ENCODE measurements at places on chromosomes 12 and 14.

GRCh38 chr14:93137864-93138263 lies 22.1 kb upstream of the ITPK1 start:
- no peak for DNase-seq

- peak; percentile 71 for DNase-seq
Observed at GRCh38 chr14:91349481-91350074, 68.0 kb downstream of the CCDC88C start.

GRCh38 chr12:116101991-116102390 lies 175.5 kb downstream of the MED13L start:
- no peak for DNase-seq

- no peak for DNase-seq
Observed at GRCh38 chr14:95483309-95484165, 32.9 kb downstream of the SYNE3 start.

- no peak for DNase-seq
Observed at GRCh38 chr14:73935666-73936065, 14.2 kb downstream of the FAM161B start.

DNA sequence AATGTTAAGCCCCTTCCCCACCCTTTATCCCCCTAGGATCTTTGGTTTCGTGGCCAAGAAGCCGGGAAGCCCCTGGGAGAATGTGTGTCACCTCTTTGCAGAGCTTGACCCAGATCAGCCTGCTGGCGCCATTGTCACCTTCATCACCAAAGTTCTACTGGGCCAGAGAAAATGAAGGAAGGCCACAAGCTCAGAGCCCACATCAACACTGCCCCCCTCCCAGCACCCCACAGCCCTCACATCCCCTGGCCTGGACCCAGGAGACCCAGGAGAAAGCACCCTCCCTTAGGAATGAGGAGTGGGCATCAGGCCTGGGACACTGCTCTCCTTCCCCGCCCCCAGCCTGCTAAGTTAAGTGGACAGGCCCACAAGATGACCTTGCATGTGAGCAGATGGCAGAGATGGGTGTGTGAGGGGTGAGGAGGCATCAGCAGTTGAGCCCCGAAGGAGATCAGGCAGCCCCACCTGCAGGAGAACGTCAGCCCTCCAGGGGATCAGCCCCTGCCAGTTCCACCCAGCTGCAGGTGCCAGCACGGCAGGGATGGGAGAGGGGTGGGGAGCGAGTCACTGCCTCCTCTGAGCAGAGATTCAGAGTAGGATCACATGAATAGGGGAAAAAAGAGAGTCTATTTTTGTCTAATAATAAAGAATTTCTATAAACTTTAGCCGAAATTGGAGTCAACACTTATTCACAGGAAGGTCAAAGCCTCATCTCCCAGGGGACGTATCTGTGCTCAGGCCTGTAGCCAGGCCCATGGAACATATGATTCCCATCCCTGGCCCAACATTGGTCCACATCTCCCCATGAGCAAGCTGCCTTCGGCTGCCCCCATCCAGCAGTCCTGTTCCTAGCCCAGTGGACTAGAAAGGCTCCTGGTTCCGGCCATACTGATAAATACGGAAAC lies 14.1 kb downstream of the TNS2 start:
- no peak for DNase-seq

GRCh38 chr12:96230646-96231045 lies 36.5 kb downstream of the ELK3 start:
- DNase-seq, result no peak

DNA sequence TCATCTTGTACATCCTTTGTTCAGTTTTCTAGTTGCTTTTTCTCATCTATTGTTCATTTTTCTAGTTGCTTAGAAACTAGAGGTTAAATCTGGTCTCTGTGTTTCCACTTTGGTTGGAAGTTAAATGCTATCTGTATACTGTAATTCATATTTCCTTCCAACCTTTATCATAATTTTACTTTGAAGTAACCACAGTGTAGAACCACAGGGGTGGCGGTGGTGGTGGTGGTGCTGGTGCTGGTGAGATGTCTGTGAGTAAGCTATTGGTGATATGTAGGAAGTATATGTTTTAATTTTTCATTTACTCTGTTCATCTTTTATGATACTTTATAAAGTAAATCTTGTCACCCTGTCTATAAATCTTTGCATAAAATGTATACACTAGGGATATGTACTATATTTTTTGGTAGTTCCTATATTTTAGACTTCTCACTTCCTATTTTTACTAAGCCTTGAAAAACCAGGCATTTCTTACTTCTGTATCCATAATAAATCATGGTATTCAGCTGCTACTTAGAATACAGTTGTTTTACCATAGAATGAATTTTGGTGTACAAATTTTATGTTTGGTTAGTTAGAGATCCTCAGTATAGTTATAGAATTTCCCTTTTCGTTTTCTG lies 31.9 kb downstream of the CCDC91 start:
- DNase-seq, result peak; percentile 54

GRCh38 chr14:63454863-63455622 lies 88.1 kb downstream of the PPP2R5E start:
- no peak for DNase-seq

DNA sequence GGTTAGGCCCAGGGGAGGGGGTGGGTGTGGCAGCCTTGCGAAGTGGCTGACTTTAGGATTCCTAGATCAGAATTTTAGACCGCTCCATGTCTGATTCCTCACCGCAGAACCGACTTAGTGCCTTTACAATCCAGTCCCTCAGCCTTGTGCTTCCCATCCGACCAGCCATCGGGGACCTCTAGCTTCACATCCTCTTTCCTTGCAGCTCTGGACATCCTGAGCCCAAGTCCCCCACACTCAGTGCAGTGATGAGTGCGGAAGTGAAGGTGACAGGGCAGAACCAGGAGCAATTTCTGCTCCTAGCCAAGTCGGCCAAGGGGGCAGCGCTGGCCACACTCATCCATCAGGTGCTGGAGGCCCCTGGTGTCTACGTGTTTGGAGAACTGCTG lies 557 bp downstream of the COPS7A start:
- no peak for DNase-seq

GRCh38 chr12:72264548-72265175 lies 7.5 kb upstream of the TRHDE start:
- DNase-seq, result no peak

DNA sequence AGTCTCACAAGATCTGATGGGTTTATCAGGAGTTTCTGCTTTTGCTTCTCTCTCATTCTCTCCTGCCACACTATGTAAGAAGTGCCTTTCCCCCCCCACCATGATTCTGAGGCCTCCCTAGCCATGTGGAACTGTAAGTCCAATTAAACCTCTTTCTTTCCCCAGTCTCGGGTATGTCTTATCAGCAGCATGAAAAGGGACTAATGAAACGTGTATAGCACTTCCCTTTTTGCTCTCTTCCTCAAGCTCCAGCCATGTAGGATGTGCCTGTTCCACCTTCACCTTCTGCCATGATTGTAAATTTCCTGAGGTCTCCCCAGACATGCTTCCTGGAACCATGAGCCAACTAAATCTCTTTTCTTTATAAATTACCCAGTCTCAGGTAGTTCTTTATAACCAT lies 7.0 kb upstream of the CRACR2A start:
- DNase-seq, result no peak

GRCh38 chr12:107492393-107493134 lies 193.0 kb upstream of the PWP1 start:
- DNase-seq, result no peak

GRCh38 chr12:230925-231671 lies 17.1 kb upstream of the SLC6A12 start:
- DNase-seq, result no peak

DNA sequence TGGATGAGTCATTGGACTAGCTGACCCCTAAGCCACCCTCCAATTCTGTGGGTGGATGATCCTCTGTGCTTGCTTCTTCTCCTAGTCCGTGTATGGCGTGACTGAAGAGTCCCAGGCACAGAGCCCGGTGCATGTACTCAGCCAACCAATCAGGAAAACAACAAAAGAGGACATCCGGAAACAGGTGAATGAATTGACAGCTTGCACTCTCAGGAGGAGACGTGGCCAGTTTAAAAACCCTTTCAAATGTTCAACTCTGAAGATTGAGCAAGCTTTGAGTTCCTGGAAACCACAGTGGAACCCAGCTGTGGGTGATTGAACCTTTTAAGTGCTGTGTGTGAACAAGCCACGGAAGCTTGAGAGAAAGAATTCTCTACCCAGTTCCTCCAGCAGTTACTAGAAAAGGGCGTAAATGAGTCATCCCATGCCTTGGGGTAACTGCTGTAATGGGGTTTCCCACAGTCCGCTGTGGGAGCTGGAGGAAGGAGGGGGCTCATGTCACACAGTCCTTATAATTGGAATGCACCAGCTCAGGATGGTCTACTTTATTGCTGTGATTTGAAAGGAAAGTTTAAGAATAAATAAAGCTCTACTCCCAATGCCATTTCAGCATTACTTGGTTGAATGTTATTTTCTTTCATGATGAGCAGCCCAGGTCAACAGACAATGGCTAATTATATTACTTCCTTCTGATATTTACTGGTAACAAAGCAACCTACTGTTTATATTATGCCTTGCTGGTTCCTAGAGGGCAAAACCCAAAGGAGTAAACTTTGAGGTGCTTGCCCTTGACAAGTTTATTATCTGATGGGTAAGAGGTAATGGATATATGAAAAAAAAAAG lies 417.0 kb downstream of the DPF3 start:
- peak; percentile 61 for DNase-seq

GRCh38 chr12:113240395-113240794 lies 19.1 kb downstream of the TPCN1 start:
- DNase-seq, result no peak

DNA sequence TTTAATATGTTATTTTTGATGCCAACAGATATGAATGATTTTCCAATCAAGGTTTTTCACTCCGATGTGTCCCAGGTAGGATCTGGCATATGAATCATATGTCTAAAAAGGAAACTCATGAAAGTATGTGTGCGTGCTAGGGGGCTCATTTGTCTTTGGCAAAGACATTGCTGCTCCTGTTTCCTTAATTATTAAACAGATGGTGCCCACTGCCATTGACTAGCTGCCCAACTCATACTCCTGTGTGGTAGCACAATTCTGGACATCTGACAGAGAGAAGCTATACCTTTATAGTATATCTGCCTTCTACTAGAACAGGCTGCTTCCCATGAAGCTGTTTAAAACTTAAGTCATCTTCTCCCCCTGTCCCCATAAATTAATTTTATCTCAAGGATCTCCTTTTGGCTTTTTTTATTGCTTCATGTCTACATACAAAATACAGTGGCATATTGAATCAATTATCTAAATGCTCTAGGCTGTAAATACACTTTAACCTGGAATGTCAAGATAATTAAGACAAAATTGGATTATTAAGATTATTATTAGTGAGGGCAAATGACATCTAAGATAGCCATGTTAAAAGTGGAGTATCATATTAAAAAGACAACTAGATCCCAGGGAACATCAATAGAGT lies 1.4 kb upstream of the PDE3A start:
- no peak for DNase-seq

DNA sequence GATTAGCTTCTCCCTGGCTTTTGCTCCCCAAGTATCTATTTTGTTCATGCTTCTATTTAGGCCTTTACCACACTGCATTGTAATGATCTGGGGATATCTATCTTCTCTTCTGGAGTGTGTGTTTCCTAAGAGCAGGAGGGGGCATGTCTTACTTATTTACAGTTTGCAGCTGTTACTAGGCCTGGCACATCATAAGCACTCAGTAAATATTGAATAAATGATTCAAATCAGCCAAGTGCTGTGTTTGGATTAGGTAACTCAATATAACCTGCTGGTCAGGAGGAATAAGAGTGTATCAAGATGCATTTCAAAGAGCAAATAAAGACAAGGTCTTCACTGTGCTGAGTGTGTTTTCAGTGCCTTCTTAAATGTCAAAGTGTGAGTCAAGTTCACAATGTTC lies 186.1 kb downstream of the FOXG1 start:
- DNase-seq, result no peak

GRCh38 chr14:50027816-50028215 lies 88.6 kb downstream of the VCPKMT start:
- DNase-seq, result no peak

DNA sequence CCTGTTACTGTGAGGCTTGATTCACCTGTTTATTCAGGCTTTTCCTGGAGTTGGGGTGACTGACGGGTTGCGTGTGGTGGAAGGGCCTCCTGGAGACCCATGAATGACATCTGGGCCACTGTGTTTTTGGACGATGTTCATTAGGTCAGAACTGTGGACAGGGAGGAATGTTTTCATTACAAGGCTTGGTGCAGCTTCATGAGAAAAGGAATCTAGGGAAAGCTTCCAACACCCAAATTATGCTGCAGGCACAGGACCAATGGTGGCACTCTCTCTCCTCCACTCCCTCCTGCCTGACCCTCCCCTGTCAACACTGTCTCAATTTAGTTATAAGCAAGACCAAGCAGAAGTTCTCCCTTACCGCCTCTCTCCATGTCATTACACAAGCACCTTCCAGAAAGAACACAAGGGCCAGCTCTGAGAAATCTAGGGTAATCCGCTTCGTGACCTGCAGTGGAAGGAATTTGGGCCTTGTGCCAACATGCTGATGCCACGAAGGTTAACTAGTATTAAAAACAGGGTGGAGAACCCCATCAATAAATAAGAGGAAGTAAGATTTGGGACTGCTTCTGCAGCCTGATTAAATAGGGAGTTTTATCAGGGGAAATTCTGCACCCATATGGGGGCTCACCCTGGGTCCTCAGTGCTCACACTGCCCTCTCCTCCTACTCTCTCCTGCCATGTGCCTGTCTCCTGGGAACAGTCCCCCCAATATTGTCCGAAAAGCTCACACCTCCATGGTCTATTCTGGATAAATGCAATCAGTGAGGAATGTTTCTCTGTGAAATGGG lies 200.3 kb downstream of the KTN1 start:
- no peak for DNase-seq

GRCh38 chr12:62516927-62517326 lies 50.3 kb downstream of the MON2 start:
- no peak for DNase-seq

- DNase-seq, result no peak
Observed at GRCh38 chr12:97181571-97182265, 274.7 kb downstream of the NEDD1 start.

DNA sequence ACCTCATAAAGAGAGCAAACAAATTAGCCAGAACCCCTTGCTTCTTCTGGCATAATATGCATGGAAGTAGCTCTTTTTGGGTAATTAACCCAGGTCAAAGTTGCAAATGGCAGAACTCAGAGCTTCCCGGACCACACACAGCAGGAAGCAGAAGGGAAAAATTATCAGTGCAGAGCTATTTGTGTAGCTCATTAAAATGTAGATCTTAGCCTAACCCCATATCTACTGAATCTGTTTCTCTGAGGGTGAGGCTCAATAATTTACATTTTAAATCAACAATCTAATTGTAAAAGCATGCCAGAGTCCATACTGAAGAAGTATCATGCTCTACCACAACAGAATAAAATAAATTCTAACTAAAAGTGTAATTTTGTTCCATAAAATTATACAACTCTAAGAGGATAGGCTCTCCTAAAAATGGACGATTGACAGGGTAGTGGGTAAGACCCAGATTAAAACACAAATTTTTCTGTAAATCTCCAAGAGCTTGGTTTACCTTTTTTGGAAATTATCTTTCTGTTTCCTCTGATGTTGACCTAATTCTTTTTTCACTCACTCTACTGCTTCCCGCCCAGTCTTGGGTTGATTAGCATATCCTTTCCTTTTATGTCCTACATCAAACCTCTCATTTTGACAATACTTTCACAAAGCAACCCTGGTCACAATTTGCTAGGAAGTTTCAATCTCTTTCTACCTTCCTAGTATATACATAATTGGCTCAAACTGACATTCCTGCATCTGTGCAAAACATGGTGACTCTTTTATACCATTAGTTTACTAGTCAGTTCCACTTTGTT lies 213.3 kb upstream of the SLC16A7 start:
- no peak for DNase-seq
